ENCODE measurements at places on chromosomes 7 and 10.

- no peak for DNase-seq
Measured at GRCh38 chr7:112154690-112155089, 51.5 kb downstream of the DOCK4 start.

DNA sequence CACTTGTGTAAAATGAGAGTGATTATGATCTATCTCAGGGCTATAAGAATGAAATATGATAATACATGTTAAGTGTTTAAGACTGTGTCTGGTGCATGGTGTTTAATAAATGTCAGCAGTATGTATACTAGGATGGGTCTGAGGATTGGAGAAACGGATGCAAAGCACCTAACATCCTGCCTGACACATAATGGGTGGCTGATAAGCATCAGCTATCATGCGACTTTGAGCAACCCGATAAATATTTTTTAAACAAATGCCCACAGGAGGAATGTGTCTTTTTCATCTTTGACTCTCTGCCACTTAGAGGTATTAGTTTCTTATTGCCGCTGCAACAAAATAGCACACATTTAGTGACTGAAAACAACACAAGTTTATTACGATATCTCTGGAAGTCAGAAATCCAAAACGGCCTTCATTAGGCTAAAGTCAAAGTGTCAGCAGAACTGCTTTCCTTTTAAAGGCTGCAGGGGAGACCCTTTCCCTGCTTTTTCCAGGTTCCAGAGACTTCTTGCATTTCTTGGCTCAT, 93.2 kb upstream of the ARHGAP21 start:
- no peak for DNase-seq

- DNase-seq, result no peak
Measured at GRCh38 chr10:102970562-102971340, 52.7 kb downstream of the CNNM2 start.

DNA sequence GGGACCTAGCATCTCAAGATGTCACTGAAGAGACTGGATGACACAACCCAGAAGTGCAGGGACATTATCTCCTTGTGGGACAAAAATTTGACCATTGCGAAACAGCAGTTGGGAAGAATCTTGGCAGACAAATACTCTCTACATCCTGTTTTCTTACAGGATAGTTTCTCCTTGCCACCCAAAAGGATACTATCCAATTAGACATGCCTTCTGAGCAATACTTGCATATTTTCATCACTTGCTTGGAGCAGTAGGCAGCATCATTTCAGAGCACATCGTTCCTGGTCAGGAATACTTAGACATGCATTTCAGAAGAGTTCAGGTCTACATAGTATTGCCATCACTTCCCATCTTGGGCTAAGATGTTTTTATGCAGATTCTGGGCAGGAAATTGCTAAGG, 56.8 kb downstream of the FAS start:
- no peak for DNase-seq

- no peak for DNase-seq
Measured at GRCh38 chr10:42491001-42491592, 147.3 kb downstream of the ZNF33B start.

DNA sequence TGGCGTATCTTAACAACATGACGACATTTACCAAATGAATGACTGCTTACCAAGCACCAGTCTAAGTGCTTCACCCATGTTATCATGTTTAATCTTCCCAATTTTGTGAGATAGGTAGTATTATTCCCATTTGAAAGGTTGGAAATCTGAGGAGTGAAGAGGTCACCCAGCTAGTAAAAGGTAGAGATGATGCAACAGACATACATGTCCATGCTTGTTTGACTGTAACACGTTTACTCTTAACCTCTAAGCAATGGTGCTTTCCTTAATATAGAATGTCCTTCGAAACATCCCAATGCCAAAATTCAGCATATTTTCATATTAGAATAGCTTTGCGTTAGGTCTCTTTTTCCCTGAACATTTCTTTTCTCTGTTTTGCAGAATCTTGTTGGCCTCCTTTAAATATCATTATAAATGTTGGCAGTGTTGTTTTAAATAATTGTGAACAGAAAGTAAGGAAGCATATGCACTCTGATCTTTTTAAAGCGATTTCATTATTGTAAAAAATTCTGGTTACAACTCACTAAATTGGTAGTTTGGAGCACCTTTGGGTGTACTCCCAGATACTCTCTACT, 722.8 kb downstream of the AUTS2 start:
- no peak for DNase-seq

DNA sequence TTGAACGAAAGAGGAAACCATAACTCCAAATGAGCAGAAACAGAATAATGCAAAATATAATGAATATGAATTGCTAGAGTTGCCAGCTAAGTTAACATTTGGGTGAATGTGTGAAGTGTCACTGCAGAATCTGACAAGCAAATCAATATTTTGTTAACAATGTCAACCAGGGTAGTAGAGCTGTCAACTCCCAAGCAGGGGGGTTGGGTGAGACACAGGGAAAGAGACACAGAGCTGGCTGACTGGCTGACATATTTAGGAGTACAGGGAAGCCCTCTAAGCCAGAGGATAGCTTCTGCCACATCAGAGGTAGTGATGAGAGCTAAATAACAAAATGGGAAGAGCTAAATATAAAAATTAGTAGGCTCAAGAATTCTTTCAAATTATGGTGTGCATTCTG, 393.1 kb upstream of the KCND2 start:
- no peak for DNase-seq

GRCh38 chr10:12589291-12589690, 239.9 kb downstream of the CAMK1D start:
- DNase-seq, result no peak

DNA sequence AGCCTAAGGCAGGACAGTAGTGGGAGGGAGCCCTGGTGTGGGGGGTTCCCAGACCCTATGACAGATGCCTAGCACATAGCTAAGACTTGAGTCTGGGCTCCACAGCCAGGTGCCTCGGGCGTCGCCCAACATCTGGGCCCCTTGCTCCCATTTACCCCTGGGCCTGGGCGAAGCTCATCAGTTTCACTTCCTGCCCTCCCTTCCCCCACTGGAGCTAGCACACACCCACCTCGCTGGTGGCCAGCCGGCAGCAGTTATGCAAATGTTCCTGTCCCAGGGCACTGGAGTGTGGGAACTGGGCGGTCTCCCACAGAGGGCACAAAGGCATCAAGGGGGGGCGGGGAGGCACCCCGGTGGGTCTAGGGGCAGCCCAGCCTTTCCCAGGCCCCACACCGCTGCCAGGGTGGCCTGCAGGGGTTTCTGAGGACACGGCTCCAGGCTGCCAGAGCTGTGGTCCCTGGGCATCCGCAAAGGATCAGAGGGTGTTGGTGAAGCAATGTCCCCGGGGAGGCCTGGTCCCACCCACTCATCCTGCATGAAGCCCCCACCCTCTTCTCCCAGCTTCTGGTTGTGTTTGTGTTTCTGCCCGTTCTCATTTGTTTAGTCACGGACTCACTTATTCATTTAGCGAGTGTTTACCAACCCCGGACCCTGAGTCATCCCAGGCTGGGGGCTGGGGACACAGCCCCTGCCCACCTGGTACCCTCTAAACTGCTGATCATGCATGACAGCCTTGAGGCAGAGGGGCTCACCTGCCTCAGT, 20.4 kb downstream of the SH2B2 start:
- DNase-seq, result no peak

- DNase-seq, result no peak
Measured at GRCh38 chr10:78414380-78414779, 380.7 kb downstream of the RPS24 start.

- DNase-seq, result no peak
Measured at GRCh38 chr10:63697956-63698786, 177.0 kb downstream of the REEP3 start.

DNA sequence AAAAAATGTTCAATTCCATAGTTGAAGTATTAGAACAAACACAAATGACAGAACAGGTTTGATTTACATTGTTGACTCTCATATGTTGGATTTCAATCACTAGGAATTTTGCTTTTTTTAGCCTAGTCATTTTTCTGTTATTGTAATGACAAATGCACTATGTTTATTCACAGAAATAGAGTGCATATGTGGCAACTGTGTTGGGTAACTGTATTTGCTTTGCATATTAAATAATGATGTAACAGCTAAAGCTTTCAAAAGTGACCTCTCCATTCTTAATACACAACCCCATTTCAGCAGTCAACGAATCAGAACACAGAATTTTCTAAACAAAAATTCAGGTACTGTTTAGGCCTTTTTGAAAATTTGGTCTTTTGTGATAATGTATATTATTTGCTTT, 54.0 kb upstream of the SLC26A5 start:
- DNase-seq, result no peak

DNA sequence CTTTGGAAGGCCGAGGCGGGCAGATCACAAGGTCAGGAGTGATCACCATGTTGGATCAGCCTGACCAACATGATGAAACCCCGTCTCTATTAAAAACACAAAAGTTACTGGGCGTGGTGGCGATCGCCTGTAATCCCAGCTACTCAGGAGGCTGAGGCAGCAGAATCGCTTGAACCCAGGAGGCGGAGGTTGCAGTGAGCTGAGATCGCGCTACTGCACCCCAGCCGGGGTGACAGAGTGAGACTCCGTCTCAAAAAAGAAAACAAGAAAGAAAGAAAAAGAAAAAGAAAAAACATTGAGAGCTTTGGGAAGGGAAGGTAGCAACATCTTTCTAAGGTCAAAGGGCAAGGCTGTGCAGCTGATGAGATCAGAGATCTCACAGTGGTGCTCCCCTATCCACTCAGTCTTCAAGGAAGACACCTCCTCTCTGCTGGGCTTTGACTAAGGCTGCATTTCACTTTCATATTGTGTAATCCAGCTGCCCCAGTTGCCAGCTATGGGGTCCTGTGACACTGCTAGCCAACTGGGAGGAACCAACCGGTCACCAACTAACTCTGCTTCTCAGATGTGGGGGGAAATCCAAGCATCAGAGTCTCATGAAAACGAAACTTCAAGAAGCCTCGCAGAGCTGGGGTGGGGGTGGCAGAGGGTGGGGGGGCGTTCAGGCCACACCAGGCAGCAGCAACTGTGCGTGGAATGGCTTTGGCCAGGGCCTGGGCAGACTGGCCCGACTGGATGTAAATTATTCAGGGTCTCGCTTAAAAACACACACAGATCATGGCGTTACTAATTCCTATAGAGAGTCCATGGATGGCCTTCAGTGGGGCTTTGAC, 1.5 kb downstream of the IL15RA start:
- no peak for DNase-seq

DNA sequence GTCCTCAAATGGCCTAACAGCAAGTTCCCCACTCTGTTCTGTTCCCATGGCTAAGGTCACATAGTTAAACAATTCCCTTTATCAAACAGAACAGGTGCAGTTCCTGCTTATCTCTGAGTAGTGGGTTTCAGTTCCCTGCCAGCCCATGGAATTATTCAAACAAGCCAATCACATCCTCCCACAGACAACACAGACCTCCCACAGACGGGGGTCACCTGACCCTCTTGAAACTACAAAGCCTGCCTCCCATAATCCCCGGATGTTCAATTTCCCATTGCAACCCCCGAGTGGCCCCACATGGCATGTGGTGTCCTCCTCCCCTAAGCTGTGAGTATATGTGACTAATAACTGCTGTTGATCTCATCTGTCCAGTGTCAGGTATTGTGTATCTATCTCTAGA, 64.1 kb downstream of the TMEM168 start:
- DNase-seq, result no peak

DNA sequence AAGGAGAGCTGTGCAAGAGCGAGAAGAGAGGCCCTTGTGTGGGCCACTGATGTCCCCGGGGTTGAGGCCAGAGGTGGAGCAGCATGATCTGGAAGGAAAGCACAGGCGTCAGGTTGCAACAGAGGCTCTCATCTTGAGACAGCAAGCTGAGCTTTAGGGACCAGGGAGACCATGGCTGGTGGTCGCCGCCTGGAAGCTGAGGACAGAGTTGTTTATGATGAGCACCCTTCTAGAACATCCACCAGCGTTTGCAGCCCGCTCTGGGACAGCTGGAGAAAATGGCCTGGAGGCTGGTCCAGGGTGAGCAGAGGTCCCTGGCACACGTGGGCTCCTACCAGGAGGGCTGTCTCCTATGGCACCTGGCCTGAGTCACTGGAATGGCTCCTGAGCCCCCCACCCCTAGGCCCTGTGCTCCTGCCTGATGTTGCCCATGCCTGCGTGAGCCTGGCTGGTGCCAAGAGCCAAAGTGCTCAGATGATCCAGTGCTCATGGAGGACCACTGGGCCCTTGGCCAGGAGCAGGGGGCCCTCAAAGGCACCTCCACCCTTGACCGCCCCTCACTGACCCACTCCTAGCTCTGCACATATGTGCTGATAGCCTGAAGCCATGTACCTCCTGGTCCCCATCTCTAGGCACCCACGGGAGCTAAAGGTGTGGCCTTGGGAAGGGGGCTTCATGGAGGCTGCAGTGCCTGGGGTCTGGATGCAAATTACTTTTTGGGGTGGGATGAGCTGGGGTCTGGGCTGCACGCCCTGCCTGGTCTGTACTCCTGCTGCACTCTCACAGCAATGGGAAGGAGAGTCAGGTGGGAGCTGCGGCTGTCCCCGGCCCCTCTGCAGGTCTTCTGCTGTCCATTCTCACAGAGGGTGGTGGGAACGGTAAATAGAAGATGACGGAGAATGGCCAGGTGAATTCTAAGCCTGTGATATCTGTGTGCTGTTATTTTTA, 40.1 kb upstream of the RET start:
- DNase-seq, result no peak

- DNase-seq, result no peak
Measured at GRCh38 chr7:80950550-80950967, 31.7 kb upstream of the SEMA3C start.

GRCh38 chr7:7653593-7654187, 13.1 kb downstream of the UMAD1 start:
- no peak for DNase-seq

DNA sequence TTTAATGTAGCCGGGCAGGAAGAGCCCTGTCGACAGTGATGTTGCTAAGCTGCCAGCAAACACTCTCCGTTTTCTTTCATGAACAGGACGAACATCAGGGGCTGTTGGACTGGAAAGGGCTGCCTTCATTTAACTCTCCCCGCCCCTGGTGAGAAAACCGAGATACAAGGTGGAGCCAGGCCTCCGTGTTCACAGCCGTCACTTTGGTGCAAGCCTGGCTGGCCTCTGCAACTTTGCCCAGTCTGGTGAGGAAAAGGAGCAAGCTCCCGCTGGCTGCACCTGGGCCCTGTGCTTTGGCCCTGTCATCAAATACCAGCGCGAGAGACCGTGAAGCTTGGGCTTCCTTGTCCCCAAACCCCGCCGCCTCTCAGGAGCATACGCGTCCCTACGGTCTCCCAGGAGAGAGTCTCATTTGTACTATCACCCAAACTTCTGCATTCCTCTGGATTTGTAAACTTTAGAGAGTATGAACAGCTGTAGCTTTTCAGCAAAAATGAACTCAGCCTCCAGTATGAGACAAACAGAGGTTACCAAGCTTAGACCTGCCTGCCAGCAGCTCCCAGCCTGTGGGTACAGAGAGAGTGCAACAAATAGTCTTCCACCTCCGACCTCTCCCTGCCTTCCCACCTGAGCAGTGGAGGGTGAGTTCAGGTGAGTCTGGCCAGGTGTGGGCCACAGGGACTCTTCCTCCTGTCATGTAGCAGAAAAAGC, 445.3 kb upstream of the MGMT start:
- DNase-seq, result no peak

DNA sequence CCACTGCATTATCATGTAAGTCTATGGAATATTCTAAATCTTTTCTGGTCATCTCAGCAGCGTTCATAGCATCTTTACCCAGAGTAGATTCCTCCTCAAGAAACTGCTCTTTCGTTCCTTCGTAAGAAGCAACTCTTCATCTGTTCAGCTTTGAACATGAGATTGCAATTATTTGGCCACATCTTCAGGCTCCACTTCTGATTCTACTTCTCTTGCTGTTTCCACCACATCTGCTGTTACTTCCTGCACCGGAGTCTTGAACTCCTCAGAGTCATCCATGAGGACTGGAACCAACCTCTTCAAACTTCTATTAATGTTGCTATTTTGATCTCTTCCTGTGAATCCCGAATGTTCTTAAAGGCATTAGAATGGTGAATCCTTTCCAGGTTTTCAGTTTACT, 12.7 kb downstream of the CHST12 start:
- DNase-seq, result no peak

- no peak for DNase-seq
Measured at GRCh38 chr10:33336582-33337325, 2.3 kb upstream of the NRP1 start.

Measured in NCI-H187 (cell line).